ENCODE measurements at places on chromosomes 2 and 18.

- no peak for DNase-seq
Measured at GRCh38 chr18:22471546-22472131, 53.9 kb upstream of the CTAGE1 start.

DNA sequence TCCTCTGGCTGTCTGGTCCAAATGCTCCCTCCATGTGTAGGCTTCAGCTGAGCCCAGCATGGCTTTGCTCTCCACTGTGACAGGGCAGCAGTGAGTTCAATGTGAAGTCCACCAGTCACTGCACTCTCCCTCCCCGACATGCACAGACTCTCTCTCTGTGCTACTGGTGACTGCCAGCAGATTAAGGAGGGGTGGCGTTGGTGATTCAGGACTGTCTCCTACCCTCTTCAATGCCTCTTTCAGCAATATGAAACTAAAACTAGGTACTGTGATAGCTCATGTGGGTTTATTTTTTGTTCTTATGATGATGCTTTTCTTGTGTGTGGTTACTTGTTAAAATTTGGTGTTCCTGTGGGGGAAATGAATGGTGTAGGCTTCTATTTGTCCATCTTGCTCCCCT is 201.0 kb upstream of the RBMS1 start:
- DNase-seq: no peak

DNA sequence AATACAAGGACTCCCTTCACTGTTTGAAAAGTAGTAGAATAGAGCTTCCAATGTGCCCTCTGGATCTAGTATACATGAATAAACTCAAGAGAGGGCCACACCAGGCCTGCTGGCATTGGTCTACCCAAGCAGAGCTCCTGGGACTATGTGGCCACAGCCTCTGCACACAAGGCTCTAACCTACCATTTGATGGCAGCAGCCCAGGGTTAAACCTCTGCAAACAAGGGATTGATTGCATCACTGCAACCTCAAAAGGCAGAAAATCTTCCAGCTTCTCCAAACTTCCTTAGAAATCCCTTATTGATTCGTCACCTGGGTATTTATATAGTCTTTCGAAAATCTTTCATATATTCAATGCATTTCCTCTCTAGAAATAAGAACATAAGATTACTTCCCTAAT is 147.6 kb upstream of the SETBP1 start:
- DNase-seq: no peak

DNA sequence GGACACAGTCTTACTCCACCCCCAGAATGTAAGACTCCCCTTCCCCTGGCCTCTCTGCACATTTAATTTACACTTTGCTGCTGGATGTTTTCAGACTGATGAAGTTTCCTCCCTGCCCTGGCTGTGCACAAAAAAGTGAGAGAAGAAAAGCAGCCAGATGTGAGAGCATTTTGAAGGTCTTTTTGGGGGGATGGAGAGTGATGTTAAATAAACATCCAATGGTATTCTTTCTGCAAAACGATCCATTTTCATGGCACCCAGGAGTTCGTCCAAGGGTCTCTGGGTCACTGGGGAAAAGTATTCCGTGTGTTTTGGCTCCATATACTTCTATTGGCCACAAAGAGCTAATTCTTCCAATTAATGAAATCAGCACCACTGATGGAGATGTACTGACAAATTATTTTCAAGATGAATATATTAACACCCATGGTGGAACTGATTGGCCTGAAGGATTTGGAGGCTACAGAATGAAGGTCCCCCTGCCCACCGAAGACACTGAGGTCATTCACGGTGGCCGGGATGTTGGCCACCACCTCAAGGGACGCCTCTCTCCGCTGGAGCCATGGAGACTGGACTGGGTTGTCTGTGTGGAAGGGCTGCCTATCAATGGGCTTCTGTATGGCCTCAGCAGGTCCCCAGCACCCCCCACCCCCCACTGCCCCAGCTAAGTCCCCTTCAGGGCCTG is 107.6 kb upstream of the PKDCC start:
- DNase-seq: no peak

- DNase-seq: no peak
Measured at GRCh38 chr2:192245329-192245728, 50.6 kb upstream of the TMEFF2 start.

DNA sequence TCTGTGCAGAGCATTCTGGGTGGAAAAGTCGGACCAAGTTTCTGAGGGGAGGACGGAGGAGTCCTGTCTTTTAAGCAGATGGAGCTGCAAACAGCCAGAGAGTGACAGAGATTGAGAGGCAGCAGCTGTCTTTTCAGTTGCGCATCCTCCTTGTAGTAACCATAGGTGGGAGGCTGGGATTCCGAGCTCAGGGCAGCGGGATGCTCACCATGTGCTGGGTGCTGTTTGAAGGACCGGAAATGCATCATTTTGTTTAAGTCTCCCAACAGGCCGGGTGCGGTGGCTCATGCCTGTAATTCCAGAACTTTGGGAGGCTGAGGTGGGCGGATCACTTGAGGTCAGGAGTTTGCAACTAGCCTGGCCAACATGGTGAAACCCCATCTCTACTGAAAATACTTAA is 93.4 kb downstream of the AGAP1 start:
- DNase-seq: no peak

DNA sequence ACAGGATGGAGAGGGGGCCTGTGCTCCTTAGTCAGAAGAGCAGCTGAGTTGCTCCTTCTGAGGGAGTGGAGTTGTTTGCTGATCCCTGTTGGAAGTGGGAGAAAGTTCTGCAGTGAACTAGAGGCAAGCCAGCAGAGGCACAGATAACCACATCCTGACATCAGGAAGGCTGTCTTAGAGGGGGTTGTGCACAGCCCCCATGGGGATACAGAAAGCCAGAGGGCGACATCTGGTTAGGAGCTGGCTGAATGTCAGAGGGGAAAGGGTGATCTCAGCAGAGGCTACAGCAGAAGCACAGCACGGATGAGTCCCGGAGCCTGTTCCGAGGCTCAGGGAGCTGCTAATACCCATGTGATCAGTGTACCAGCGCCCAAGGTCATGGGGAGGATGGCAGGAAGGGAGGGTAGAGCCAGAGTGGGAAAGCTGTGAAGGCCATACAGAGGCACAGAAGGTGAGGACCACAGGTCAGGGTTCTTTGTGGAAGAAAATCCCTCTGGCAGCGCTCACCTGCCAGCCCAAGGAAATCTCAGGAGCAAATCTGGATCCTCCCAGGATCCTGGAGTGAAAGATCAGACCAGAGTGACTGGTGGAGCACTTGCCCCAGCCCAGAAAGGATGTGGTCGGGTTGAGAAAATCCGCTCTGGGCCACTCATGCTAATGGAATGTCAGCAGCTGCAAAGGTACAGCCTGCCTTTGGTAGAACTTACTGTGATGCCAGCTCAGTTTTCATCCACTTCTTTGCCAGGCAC is 111.8 kb downstream of the STPG4 start:
- DNase-seq: no peak

- DNase-seq: no peak
Measured at GRCh38 chr2:128564551-128564950, 245.9 kb upstream of the HS6ST1 start.

DNA sequence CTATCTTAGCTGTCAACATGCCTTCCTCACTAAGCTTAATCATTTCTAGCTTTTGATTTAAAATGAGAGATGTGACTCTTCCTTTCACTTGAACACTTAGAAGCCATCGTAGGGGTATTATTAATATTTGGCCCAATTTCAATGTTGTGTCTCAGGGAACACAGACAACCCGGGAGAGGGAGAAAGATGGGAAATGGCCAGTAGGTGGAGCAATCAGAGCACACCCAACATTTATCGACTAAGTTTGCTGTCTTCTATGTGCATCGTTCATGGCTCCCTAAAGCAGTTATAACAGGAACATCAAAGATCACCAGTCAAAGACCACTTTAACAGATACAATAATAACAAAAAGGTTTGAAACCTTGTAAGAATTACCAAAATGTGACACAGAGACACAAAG is 110.2 kb downstream of the OLA1 start:
- no peak for DNase-seq

- no peak for DNase-seq
Measured at GRCh38 chr2:151906633-151906998, 78.4 kb upstream of the ARL5A start.

DNA sequence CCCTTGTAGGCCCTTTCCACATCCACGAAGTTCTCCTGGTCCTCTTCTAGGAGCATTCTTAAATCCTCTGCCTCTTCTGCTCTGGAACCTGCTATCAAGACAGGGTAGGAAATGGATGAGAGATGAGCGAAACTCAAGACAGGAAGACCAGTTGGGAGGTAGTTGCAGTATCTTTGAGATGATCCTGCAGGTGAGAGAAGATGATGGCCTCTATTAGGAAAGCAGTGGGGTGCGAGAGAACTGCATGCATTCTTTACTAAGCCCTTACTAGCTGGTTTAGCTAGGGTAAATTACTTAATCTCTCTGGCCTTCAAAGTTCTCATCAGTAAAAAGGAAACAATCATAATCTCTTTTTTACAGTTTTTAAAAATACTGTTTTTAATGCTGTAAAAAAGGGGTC is 47.0 kb downstream of the VSNL1 start:
- DNase-seq: no peak

DNA sequence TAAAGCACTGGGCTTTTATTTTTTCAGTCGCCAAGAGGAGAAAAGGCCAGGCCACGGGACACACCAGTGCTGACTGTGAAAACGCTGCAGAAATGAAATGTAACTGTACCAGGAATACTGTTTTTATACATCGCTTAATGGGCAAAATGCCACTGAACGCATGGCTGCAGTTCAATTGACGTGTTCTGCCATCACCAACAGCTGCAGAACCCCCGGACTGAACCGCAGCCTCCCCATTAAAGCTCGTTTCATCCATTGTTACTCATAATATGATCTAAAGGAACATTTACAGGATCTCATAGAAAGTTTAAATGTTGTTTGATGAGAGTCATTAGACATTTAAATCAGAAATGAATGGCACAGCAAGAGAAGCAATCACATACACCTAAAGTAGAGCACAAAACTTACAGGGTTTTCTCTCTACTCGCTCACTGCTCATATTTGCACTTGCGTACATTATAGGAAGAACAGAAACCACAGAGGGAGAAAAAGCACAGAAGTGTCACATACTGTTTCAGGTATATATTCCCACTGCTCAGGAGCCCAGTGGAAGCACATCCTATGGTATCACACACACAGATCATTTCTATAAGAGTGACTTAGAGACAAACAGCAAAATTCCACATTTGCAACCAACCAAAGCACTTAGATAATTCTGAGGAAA is 35.3 kb downstream of the TCF4 start:
- no peak for DNase-seq

DNA sequence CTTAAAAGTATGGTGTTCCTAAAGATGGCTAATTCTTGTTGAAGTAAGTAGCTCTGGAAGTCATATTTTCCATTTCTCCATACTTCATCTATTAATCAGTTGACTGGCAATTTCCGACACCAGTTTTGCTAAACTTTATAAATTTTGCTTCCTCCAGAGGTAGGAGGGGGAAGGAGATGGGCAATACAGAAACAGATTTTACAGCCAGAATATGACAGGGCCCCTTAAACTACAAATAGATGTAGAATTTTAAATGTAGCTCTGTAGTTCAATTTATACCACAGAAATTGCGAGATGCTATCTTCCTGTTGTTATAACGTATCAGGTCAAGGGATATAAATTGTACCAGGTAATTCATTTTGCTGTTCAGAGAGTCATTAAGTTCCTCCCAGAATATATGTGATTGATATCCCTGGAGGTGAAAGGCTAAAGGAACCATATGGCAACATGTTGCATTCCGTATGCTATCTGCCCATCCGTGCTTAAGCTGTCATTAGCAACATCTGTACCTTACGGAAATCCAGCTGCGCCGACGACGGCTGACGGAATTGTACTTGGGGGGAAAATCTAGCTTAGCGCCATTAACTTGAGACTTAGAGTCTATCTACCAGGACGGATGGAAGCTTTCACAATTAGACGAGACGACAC is 8.4 kb upstream of the NR4A2 start:
- no peak for DNase-seq

DNA sequence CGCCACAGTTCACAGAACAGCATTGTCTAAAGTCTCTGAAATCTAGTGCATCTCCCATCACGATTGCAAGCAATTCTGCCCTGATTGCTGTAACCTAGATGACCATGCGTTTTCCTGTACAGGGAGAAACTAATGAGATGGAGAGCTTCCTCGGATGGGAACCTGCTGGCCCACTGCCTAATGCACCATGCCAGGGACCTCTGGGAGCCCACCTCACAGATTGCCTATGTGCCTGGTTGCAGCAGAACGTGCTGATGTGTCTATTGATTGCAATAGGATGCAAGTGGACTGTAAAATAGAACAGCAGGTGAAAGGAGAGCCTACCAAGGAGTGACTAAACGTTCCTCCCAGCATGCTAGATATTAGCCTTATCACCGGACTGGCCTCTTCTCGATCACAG is 141.0 kb upstream of the RAB12 start:
- DNase-seq: no peak

GRCh38 chr2:5203134-5203755 is 488.9 kb upstream of the SOX11 start:
- no peak for DNase-seq

DNA sequence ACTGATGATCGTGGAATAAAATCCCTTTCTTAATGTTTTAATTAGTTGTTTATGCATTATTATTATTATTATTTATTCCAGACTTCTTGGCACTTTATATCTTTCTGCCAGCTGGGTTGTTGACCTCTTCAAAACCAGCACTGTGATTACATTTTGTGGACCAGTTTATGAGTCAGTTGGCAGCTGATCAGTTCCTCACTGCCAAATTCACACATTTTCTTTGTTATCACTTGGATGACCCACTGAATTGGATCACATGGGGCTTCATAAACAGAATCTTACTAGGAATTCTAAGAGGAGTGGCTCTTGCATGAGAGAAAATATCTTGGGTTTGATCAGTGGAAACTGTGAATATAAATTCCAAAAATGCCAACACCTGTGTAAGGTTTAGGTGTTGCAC is 321.8 kb upstream of the SPRED2 start:
- DNase-seq: no peak

DNA sequence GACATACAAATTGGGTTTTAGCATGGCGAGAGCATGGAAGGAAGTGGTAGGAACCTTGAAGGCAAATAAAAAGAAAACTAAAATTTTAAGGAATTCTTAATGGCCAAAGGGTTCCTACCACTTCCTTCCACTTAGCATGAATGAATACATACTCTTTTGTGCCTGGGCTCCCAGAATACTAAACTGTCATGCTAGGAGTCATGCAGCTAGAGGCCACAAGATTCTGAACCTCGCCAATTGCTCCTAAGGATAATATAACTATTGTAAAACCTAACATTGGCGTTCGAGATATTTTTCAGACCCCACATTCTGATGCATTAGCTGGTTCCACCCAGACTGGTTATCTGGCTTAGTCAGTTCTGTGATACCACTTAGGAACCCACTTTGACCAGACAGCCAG is 38.6 kb upstream of the ARHGAP25 start:
- no peak for DNase-seq

- DNase-seq: no peak
Measured at GRCh38 chr18:33282709-33283333, 157.7 kb downstream of the CCDC178 start.

- DNase-seq: no peak
Measured at GRCh38 chr2:160156665-160157064, 43.4 kb downstream of the ITGB6 start.

- no peak for DNase-seq
Measured at GRCh38 chr2:47058003-47058931, 96.8 kb downstream of the STPG4 start.

GRCh38 chr2:20999906-21000645 is 43.8 kb downstream of the APOB start:
- DNase-seq: no peak
